ENCODE measurements at places on chromosomes 3 and 15. TPM values are rescaled to one million over a fixed set of nuclear protein-coding genes. Genes with fewer than 3 reads are reported as not detected.

- no peak for DNase-seq
These were observed 421.8 kb upstream of the TBL1XR1 start for GRCh38 chr3:177618873-177619733.

DNA sequence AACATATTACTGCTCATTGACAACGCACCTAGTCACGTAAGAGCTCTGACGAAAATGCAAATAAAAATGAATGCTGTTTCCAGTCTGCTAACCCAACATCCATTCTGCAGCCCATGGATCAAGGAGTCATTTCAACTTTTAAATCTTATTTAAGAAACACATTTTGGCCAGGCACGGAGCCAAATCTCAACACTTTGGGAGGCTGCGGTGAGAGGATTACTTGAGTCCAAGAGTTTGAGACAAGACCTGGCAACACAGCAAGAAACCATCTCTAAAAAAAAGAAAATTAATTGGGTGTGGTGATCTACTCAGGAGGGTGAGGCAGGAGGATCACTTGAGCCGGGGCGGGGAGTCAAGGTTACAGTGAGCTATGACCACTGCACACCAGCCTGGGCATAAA lies 22.4 kb upstream of the TM4SF19 start:
- DNase-seq: no peak

- DNase-seq: peak; percentile 49
These were observed 207.2 kb downstream of the EPHA3 start for GRCh38 chr3:89314454-89315098.

DNA sequence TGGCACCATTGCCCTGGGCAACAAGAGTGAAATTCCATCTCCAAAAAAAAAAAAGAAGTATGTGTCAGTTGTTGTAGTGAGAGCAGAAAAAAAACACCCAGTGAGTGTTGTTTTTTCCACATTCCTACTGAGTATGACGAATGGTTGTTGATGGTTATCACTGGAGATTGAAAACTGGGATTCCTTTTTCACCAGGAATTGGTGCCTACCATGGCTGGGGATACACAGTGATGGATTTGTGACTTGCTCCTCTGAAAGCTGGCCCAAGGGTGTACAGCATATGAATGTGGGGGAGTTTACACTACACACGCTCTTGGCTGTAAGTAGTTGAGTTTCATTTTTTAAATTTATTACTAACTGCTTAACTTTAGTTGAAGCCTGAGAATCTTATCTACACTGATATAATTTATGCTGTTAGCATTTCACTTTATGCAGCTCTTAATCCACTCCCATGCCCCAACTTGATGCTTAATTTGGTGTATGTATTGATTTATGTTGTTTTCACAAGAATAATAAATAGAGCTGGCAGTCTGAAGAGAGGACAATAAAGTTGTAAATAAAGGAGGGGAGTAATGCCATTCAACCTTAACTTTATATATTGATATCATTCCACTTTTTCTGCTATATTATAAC lies 56.0 kb upstream of the MME start:
- no peak for DNase-seq

GRCh38 chr3:150022381-150023238 lies 51.9 kb upstream of the PFN2 start:
- peak; percentile 70 for DNase-seq

- peak; percentile 59 for DNase-seq
These were observed 120.5 kb downstream of the CORO2B start for GRCh38 chr15:68699124-68699880.

DNA sequence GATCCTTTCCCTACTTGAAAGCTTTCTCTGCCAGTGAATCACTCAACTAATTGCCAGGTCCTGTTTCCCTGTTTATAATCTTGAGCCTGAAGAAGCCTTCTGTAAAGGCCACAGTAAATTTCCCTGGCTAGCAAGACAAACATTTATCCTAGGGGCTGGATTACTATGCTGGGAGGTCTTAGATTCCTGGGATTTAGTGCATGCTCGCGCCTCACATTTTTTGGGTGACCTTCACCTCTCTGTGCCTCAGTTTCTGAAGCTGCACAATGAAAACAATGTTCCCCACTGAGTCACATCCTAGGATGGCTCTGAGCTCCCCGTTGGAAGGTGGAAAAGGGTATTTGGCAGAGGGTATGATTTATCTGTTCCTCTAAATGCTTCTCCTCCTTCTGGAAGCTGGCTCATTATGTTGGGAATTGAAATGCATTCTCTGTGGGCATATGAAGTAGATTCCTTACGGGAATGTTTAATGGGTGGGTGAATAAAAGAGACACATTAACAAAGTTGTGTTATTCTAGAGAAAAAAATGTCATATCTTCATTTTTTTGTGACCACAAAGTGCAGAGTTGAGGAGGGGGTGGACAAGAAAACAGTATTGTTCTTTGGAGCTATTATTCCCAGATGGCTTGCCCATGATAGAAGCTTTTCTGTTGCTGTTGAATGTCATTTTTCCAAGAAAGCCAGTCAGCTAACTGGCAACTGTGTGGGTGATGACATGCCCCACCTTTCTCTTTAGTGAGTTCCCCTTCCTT lies 32.4 kb downstream of the LSM3 start:
- DNase-seq: peak; percentile 3

ADAM10 gene
- total RNA-seq: 211 TPM

SI gene
- total RNA-seq: not detected

DNA sequence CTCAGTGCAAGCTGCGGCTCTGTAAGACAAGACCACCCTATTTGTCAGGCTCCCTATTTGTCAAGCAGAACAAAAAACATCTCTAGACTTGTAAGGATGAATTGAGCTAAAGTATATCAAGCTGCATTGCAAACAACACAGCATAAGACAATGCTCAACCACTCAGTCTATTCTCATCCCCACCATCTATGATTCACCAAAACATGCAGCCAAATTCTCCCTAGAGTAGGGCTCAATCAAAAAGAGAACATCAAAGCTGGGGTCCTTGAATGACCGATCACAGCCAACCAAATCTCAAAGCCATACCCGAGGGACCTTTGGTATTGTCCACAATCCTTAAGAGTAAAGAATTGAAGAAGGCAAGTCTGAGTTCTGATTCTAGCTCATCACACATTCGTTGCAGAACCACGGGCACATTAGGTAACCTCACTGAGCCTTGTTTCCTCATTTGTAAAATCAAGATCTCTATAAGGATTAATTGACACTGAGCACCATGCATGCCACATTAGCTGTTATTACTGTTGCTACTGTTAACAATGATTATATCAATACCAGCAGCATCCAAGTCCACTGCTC lies 31.2 kb downstream of the RFTN1 start:
- no peak for DNase-seq

GRCh38 chr15:84750583-84751092 lies 2.2 kb downstream of the ZNF592 start:
- peak; percentile 61 for DNase-seq

DNA sequence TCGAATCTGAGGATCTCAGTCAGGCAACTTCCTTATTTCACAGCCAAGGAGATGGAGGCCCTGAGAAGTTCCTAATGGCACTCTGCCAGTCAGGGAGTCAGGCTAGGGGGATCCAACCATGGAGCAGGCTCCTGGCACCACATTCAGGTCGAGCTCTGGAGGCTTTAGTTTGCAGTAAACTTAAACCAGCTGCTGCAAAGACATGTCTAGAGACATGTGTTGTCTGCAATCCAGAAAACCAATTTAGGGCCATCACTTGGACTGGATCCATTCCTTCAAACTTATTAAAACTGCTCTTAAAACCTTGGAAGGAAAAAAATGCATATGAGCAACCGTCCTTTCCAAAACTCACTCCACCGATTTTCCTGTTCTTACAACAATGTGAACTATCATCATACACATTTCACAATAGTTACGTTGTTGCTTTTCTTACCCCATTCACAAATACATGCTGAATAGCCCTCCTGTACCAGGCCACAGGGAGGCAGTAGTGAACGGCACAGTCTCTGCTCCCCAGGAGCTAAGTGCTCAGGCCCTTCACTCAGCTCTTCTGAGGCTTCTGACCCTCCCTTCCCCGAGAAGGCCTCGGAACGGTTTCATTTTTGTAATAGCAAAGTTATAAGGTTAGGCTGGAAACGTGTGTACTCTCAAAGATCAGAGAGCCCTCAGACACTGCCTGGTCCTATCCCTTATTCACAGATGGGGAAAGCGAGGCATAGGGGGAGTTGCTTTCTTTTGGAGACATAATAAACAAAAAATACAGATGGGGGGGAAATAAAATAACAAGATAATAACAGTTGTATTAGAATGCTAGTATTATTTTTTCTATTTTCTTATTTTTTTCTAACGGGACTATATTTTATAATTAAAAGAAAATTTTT lies 20.1 kb downstream of the RFT1 start:
- peak; percentile 86 for DNase-seq

DNA sequence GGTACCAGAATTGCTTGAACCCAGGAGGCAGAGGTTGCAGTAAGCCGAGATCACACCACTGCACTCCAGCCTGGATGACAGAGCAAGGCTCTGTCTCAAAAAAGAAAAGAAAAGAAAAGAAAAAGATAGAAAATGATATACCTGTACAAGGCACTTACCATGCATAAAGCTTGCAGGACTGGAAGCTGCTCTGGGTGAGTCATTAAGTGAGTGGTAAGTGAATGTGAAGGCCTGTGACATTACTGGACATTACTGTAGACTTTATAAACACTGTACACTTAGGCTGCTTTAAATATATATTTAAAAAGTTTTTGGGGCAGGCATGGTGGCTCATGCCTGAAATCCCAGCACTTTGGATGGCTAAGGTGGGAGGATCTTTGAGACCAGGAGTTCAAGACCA lies 99.2 kb downstream of the SLMAP start:
- DNase-seq: no peak

GOLIM4 gene
- total RNA-seq: 19.9 TPM

GRCh38 chr3:129289201-129289921 lies 10.7 kb downstream of the HMCES start:
- DNase-seq: no peak

- DNase-seq: no peak
These were observed 61.2 kb downstream of the ADAMTSL3 start for GRCh38 chr15:83714939-83715628.

EPHB1 gene
- total RNA-seq: 2.9 TPM

GRCh38 chr3:5162102-5162501 lies 25.4 kb upstream of the EDEM1 start:
- DNase-seq: no peak

GRCh38 chr3:151305060-151305774 lies 11.4 kb downstream of the GPR87 start:
- peak; percentile 95 for DNase-seq

SGO1 gene
- 26.4 TPM for total RNA-seq

FETUB gene
- total RNA-seq: not detected

- no peak for DNase-seq
These were observed 35.2 kb downstream of the GLB1 start for GRCh38 chr3:33061782-33062181.

DNA sequence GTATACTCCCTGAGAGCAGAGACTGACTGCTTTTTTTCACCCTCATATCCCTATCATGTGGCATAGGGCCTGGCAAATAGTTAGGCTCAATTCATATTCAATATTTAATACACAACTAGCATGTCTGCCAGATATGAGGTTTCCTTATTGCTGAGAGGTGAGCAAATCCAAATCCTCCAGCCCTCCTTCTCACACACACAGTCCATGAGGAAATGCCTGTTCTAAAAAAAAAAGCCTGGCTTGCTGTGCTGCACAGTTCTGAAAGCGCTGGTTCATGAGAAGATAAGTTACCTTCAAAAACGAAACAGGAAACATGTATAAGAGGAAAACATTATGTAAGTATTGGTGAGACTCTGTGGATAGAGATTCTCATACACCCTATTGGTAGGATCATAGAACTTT lies 15.5 kb upstream of the ACAP2 start:
- no peak for DNase-seq

DNA sequence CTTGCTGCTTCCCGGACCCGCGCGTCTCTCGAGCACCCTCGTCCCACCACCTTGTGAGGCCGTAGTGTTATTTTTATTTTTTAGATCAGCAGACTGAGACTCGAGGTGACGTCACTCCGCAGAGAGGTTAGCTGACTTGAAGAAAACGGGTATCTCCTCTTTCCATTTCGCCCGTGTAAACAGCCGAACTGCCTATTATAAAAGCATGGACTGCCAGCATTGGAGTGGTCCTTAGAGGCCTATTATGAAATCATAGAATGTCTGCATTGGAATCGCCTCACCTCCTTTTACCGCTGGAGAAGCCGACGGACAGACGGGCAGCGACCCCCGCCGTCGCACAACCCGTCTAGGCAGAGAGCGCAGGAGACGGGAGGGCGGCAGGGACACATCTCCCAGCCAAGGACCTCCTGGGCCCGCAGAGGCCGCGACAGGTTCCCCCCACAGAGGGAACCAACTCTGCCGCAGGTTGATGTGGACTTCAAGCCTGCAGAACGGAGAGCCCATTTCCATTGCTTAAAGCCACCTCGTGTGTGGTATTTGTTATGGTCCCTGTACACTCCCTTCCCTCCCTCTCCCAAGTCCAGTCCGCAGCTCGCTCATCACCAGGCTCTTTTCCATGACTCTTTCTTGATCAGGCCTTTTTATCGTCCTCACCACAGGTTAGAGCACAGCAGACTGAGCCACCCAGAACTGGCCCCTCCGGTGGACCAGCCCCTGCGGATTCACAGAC lies 540 bp upstream of the PPP1R2 start:
- peak; percentile 79 for DNase-seq

Data from endodermal cell (in vitro differentiated cells).